Skin of body (tissue), 3 donors: ENCODE measurements at places on chromosomes 11 and 22. TPM values are rescaled to one million over a fixed set of nuclear protein-coding genes. Genes with fewer than 3 reads are reported as not detected.

DNA sequence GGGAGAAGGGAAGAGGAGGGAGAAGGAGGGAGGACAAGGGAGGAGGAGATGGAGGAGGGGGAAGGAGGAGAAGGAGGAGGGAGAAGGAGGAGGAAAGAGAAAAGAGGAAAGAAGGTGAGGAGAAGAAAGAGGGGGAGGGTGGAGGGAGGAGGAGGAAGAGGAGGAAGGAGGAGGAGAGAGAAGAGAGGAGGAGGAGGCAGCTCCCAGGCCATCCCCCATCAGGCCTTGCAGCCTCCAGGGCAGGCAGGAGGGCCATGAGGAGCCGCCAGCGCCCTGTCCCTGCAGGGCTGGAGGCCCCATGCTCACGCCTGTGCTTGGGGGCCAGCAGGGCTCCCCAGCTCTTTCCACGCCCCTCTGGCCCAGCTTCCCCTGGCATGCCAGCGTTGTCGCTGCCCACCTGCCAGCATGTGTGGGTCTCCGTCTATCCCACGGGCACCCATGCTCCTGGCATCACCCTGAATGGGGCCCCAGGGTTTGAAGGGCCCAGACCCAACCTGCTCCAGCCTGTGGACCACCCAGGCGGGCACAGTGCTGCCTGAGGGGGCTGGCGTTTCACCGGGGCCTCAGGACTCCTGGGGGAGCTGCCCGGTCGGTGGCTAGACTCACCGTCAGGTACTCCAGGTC, 5.2 kb downstream of the TSPAN32 start:
- DNase-seq, result peak; percentile 35

GRCh38 chr22:20584029-20584871, 76.8 kb downstream of the MED15 start:
- DNase-seq, result no peak

GRCh38 chr11:112526699-112527416, 266.2 kb upstream of the PLET1 start:
- peak; percentile 15 for DNase-seq

GRCh38 chr11:120715239-120715638, 203.7 kb downstream of the GRIK4 start:
- DNase-seq, result no peak

Gene OSBP
- total RNA-seq, result 35.8 TPM

Gene OR52H1
- total RNA-seq, result 0.59 TPM

Gene MS4A6E
- total RNA-seq, result not detected

Gene CELSR1
- 14.2 TPM for total RNA-seq

Gene PDGFB
- total RNA-seq, result 10.9 TPM

Gene CHRM1
- 0.69 TPM for total RNA-seq
